ENCODE measurements at places on chromosomes 13 and 19.

- DNase-seq: no peak
These were observed 9.5 kb downstream of the STK11 start for GRCh38 chr19:1214862-1215731.

DNA sequence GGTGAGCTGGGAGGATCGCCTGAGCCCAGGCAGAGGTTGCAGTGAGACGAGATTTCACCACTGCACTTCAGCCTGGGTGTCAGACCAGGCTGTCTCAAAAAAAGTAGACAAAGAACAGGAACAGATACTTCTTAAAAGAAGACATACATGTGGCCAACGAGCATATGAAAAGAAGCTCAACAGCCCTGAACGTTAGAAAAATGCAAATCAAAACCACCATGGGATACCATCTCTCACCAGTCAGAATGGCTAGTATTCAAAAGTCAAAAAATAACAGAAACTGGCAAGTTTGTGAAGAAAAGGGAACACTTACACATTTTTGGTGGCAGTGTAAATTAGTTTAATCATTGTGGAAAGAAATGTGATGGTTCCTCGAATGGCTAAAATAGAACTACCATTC is 3.0 kb upstream of the LGALS14 start:
- DNase-seq: no peak

DNA sequence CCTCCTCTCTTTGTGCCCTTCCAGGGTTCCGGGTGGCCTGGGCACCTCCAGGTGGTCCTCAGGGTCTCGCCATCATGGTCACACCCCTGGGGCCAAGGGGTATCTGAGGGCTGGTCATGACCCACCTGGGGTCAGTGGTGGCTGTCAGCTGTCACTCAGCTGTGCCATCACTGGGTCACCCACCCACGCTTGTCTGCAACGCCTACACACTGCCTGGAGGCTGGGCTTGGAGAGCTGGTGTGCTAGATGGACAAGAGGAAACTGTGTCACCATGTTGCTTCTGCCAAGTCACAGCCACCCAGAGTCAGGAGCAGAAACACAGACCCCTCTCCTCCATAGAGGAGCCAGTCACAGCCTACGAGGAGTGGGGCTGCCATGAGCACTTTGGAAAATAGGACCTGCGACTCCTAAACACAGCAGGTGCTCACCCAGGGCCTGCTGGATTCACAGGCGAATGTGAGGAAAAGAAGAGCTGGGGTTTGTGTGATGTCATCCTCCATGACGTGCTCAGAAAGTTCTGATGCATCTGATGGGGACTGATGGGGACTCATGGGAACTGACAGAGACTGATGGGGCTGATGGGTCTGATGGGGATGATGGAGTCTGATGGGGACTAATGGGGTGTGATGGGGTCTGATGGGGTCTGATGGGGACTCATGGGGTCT is 10.7 kb upstream of the GRTP1 start:
- DNase-seq: no peak

- DNase-seq: no peak
These were observed 582.5 kb downstream of the EFNB2 start for GRCh38 chr13:105952973-105953290.

- no peak for DNase-seq
These were observed 5.4 kb downstream of the LINGO3 start for GRCh38 chr19:2302319-2303210.

- DNase-seq: no peak
These were observed 14.4 kb upstream of the TPM4 start for GRCh38 chr19:16061943-16062342.

GRCh38 chr13:52447815-52448552 is 2.5 kb downstream of the VPS36 start:
- no peak for DNase-seq
